Skeletal muscle cell (primary cell): ENCODE measurements at places on chromosomes 6 and 20.

- no peak for DNase-seq
These were observed 57.0 kb upstream of the EPB41L1 start for GRCh38 chr20:36097337-36098151.

DNA sequence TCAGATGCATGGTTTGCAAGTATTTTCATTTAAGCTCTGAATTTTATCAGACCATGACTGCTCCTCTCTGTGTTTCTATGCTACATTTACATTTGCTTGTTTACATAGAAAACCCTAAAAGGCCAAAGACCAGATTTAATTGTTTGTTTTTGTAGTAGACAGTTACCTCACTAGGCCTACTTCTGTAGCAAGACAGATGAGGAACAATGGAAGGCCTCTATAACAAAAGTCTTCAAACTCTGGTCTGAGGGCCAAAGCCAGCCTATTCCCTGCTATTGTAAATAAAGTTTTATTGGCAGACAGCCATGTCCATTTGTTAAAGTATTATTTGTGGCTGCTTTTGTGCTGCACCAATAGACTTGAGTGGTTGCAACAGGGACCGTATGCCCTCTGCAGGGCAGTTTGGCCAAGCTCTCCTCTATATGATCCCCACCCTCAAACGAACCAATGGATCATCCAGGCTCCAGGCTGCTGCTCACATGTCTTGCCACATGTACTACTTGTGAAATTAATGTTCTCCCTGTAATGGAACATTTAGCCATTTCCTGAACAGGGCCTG lies 182.0 kb downstream of the DOK5 start:
- no peak for DNase-seq

- DNase-seq = no peak
These were observed 20.2 kb downstream of the LEMD2 start for GRCh38 chr6:33768644-33769120.

DNA sequence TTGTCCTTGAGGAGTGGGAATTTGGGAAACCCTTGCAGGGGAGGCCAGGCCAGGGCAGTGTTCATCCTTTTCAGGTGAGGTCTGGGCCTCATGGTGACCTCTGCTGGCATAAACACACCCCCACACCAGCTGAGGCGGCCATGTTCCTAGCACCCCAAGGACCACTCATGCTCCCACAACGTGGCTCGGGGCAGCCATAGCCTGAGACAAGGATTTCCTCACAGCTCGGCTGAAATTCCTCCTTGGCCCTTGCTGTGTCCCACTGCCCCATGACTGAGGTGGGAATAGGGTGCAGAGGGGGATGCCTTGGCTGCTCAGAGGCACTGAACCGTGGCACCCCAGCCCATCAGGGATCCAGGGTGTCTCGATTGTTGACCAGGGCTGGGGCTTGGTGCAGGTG lies 27.3 kb upstream of the SPDEF start:
- DNase-seq = no peak

DNA sequence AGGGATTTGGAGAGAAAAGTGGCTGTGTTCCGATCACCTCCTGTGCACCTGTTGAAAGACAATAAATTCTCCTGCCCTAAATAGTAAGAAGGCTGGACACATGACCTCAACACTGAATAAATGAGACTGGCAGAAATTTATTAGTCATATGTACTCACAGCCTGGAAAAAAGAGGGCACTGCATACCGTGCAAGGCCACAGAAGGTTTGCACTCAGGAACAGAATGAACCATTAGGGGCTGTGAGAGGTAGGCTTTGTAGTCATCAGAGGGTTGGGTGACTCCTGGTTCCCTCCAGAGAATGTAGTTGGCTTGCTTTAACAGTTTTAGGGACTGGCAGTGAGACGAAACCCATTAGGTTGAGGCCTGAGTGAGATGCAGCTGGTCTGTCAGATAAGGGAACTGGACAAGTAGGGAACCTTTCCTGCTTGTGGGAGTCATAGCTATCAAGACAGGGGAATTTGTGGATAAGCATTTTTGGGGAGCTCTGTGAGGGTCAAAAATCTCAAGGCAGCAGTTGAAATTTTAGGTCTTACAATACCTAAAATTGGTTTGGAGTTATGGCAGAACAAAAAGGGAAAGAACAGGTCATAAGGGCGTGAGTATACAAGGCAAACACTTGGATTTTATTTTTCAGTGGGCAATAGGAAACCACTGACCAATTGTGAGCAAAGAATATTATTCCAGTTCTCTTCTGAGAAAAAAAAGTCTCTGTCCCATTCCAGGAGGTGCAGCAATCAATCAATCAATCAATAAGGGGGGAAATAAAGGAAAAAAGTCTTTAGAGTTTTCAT lies 67.9 kb upstream of the BTN3A2 start:
- DNase-seq = no peak

DNA sequence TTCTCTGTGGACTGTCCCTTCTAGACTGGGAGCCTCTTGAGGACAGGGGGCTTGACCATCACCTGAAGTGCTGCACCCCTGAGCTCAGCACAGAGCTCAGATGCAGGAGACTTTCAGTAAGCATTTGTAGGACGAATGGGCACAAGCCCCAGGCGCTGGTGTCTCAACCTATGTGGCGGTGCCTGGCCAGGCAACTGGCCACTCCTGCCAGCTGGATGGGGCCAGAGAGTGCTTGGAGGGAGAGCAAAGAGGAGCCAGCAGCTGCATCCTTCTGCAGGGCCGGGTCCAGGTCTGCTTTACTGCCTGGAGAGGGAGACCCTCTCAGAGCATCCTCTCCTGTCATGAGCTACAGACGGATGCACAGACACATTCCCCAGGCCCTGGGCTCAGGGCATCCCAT lies 4.5 kb downstream of the PHACTR3 start:
- DNase-seq = no peak
